ENCODE measurements at places on chromosomes 7 and 10. TPM values are rescaled to one million over a fixed set of nuclear protein-coding genes. Genes with fewer than 3 reads are reported as not detected.

DNA sequence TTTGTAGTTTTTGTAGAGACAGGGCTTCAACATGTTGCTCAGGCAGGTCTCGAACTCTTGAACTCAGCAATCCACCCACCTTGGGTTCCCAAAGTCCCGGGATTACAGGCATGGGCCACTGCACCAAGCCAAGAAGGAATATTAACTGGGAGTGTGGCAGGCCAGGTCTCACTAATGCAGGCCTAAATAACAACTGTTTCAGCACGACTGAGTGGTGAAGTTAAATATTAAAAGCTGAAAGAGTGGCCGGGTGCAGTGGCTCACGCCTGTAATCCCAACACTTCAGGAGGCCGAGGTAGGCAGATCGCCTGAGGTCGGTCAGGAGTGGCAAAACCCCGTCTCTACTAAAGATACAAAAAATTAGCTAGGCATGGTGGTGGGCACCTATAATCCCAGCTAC is 21.1 kb downstream of the CHUK start:
- no peak for DNase-seq
- H3K4me3 ChIP-seq, result no peak overlapping the region
- no peak overlapping the region for H3K27ac ChIP-seq

- no peak overlapping the region for H3K4me3 ChIP-seq
- H3K27ac ChIP-seq, result no peak overlapping the region
- H3K4me1 ChIP-seq, result no peaks in the 10 kb centered on the region
- H3K27me3 ChIP-seq, result no peaks in the 10 kb centered on the region
Measured at GRCh38 chr7:50246551-50246950, 58.0 kb upstream of the IKZF1 start.

The IDI2 gene
- not detected for total RNA-seq

The SAMD9L gene
- total RNA-seq, result 23.1 TPM

The C7orf57 gene
- not detected for total RNA-seq

All from aorta (tissue), 5 donors.